A549 treated with Mapracorat at 1 μM for 4 hours (cell line): ENCODE measurements at places on chromosomes 4 and X. TPM values are rescaled to one million over a fixed set of nuclear protein-coding genes. Genes with fewer than 3 reads are reported as not detected.

Gene CXorf49
- total RNA-seq, result not detected in 5 replicates

Gene SLC34A2
- total RNA-seq, result 0.02 to 0.06 TPM in 2 of 5 replicates, not detected in the others

Gene SHROOM3
- 8.9 to 15.6 TPM (median 12.5 TPM) in 5 replicates for total RNA-seq

Gene IL15
- 12.9 to 17.5 TPM (median 14.4 TPM) in 5 replicates for total RNA-seq

Gene ITIH6
- 0.04 TPM in 1 of 5 replicates, not detected in the others for total RNA-seq

Gene GLRA2
- total RNA-seq, result not detected in 5 replicates

Gene AWAT2
- total RNA-seq, result not detected in 5 replicates

Gene RELL1
- 5.3 to 7.7 TPM (median 6.4 TPM) in 5 replicates for total RNA-seq

Gene HPSE
- total RNA-seq, result 1.1 to 1.6 TPM (median 1.2 TPM) in 5 replicates

Gene HS6ST2
- total RNA-seq, result 0.05 to 0.09 TPM (median 0.06 TPM) in 4 of 5 replicates, not detected in the other

Gene WNK3
- 0.01 to 0.09 TPM (median 0.05 TPM) in 5 replicates for total RNA-seq

Gene SCRG1
- total RNA-seq, result not detected in 5 replicates

Gene SCFD2
- total RNA-seq, result 5.0 to 8.1 TPM (median 6.1 TPM) in 5 replicates

Gene EMCN
- total RNA-seq, result not detected in 5 replicates

Gene GLUD2
- 1.8 to 2.8 TPM (median 2.4 TPM) in 5 replicates for total RNA-seq

Gene ADH7
- total RNA-seq, result not detected in 5 replicates

Gene ZNF41
- total RNA-seq, result 3.7 to 4.3 TPM (median 4.0 TPM) in 5 replicates

Gene AMTN
- total RNA-seq, result not detected in 5 replicates

Gene IL2RG
- total RNA-seq, result 0.11 to 0.30 TPM (median 0.23 TPM) in 4 of 5 replicates, not detected in the other

Gene STARD8
- 1.1 to 2.3 TPM (median 1.7 TPM) in 5 replicates for total RNA-seq

Gene C4orf50
- not detected in 5 replicates for total RNA-seq

Gene SH3TC1
- total RNA-seq, result 14.3 to 27.7 TPM (median 22.6 TPM) in 5 replicates

Gene CSN1S1
- not detected in 5 replicates for total RNA-seq

Gene NIPAL1
- total RNA-seq, result 0.71 to 0.92 TPM (median 0.81 TPM) in 5 replicates

Gene MGAT4D
- not detected in 5 replicates for total RNA-seq

Gene PAGE2
- not detected in 5 replicates for total RNA-seq
